Right renal pelvis (tissue), 4 donors: ENCODE measurements at places on chromosomes 7 and 10. TPM values are rescaled to one million over a fixed set of nuclear protein-coding genes. Genes with fewer than 3 reads are reported as not detected.

Gene PRSS37
- polyA plus RNA-seq, result 0.17 TPM

Gene EN2
- 0.07 TPM for polyA plus RNA-seq

GRCh38 chr10:61029411-61029810, 85.4 kb upstream of the RHOBTB1 start:
- DNase-seq, result no peak

GRCh38 chr7:131141443-131141967, 186.2 kb upstream of the MKLN1 start:
- DNase-seq, result no peak

Gene TMEM106B
- 117 TPM for polyA plus RNA-seq

Gene ABCC2
- 8.3 TPM for polyA plus RNA-seq

DNA sequence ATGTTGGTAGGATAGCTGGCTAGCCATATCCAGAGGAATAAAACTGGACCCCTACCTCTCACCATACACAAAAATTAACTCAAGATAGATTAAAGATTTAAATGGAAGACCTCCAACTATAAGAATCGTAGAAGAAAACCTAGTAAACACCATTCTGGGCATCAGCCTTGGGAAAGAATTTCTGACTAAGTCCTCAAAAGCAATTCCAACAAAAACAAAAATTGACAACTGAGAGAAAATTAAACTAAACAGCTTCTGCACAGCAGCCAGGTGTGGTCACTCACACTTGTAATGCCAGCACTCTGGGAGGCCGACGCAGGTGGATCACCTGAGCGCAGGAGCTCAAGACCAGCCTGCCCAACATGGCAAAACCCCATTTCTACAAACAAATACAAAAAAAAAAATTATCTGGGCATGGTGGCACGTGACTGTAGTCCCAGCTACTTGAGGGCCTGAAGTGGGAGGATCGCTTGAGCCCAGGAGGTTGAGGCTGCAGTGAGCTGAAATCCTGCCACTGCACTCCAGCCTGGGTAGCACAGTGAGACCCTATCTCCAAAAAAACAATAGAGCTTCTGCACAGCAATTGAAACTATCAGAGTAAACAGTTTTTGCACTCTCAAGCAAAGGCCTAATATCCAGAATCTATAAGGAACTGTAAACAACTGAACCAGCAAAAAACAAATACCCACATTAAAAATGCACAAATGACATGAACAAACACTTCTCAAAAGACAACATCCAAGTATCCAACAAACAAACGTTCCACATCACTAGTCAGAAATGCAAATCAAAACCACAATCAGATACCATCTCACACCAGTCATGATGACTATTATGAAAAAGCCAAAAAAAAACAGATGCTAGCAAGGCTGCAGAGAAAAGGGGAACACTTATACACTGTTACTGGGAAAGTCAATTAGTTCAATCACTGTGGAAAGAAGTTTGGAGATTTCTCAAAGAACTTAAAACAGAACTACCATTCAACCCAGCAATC, 4.8 kb downstream of the CRPPA start:
- no peak for DNase-seq

Gene CCDC3
- 11.4 TPM for polyA plus RNA-seq

Gene GAD2
- 1.4 TPM for polyA plus RNA-seq

- no peak for DNase-seq
These were observed 81.5 kb downstream of the CDH23 start for GRCh38 chr10:71478173-71478572.

DNA sequence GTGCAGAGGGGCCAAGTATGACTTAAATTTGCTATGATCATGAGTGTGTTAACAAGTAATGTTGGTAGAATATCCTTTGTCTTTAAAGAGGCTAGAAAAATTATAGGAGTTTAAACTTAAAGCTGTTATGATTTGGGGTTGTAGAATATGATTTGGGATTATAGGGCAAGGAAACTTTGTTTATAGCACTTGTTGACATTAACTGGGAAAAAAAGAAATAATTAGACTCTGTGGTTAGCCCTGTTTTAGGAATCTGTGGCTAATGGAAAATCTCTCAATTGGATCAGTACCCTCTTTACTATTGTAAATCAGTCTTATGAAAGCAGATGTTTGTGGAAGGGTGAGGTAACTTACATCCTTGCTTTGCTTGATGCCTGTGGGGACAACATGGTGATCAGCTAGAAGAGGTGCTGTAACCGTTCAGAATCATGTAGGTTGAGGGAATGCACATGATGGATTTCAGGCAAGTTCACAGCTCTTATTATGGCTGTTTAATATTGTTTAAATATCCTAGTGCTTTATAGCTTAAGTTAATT, 11.1 kb downstream of the ING3 start:
- no peak for DNase-seq

Gene LIPM
- not detected for polyA plus RNA-seq

Gene OSBPL3
- 18.6 TPM for polyA plus RNA-seq

GRCh38 chr7:129689995-129690581, 78.6 kb downstream of the NRF1 start:
- no peak for DNase-seq

GRCh38 chr10:112243713-112244112, 39.5 kb upstream of the TECTB start:
- DNase-seq, result no peak

DNA sequence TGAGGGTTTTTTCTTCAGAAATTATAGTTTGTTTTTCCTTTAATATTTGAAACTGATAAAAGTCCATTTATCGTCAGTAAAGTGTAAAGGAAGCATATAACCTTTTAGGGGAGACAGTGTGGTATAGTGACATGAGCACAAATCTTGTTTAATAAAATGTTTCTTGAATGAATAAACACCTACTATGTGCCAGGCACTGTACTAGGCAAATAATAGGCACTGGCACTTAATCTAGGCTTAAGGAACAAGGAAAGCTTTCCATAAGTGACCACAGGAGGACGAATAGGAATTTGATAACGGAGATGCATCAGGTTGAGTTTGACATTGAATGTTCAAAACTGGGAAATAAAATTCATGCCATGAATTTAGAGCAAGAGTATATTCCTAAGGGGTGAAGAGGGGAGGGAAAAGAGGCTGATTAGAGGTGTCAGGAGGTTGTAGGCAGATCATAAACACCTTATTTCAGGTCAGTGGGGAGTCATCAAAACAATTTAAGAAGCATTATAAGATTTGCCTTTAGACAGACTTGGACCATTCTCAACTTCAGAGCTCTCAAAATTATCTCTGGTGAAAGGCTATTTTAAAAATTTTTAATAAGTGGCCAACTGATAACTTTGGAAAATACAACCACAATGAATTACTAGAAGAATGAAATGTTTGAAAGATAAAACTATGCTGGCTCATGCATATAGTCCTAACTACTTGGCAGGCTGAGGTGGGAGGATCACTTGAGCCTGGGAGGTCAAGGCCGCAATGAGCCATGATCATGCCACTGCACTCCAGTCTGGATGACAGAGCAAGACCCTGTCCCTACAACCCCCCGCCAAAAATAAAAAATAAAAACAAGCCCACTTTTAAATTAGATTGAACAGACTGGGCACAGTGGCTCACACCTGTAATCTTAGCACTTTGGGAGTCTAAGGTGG, 22.4 kb downstream of the RALA start:
- no peak for DNase-seq

Gene KIAA1549
- 12.2 TPM for polyA plus RNA-seq

Gene ATAD1
- 54.4 TPM for polyA plus RNA-seq

DNA sequence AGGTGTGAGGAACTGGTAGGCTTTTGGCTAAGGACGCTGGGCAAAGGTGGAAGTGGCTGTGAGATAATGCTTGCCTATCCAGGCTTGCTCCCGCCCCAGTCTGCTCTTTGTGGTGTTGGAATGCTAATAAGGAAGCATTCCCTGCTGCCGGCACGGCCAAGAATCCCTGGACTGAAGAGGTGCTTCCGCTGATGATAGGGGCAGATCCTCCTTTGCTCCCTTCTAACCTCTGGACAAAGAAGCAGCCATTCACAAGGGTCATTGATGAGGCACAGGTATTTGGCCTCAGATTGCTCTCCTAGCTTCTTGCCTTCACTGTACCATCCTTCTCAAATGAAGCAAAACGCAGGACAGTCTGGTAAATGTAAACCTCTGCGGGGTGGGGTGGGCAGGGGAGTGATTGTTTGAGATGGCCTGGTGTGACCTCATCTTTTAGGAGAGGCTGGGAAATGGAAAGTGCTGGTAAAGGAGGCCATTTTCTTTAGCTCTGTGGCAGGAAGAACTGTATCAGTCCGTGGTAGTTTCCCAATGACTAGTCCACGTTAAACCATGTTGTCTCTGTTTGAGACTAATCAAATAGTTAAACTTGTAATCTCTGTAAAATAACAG, 1.7 kb downstream of the PGAM1 start:
- DNase-seq, result no peak

DNA sequence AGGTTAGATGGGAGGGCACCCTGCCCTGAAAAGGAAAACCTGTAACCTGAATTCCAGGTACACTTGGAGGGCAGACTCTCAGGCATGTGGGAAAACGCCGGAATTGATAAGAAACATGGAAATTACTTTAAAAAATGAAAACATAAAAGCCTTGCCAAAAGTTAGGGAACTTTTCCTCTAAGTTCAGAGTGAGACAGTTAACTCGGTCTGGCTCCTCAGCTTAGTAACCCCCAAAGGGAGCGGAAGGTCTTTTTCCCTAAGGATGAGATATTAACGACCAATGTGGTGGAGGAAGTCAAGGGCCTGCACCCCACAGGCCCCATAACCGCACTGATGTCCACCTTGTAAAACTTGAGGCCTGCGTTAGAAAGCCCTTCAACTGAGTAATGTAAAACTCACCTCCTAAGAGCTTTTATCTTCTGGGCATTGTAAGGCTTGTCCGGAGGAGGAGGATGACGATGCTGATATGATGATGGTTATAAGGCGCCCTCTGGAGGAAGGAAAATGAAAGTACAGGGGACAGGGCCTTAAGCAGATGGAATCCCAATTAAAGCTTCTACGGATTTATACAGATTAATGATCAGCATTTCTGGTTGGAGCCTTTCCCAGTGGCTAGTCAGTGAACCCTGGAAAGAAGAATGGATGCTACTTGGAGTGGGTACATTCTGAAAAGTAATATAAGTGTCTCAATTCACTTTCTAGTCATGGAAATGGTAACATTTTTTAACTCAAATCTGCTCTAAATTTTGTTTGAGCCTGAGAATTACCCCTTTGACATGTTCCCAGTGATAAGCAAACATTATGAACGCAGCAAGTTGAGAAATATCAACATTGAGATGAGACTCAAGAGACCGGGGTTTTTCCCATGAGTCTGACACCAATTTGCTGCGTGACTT, 694 bp downstream of the COL1A2 start:
- no peak for DNase-seq

- no peak for DNase-seq
These were observed 10.2 kb upstream of the AGR2 start for GRCh38 chr7:16815001-16815400.

GRCh38 chr7:55198634-55199392, 166.3 kb upstream of the LANCL2 start:
- DNase-seq, result no peak

Gene HYAL4
- 0.23 TPM for polyA plus RNA-seq

DNA sequence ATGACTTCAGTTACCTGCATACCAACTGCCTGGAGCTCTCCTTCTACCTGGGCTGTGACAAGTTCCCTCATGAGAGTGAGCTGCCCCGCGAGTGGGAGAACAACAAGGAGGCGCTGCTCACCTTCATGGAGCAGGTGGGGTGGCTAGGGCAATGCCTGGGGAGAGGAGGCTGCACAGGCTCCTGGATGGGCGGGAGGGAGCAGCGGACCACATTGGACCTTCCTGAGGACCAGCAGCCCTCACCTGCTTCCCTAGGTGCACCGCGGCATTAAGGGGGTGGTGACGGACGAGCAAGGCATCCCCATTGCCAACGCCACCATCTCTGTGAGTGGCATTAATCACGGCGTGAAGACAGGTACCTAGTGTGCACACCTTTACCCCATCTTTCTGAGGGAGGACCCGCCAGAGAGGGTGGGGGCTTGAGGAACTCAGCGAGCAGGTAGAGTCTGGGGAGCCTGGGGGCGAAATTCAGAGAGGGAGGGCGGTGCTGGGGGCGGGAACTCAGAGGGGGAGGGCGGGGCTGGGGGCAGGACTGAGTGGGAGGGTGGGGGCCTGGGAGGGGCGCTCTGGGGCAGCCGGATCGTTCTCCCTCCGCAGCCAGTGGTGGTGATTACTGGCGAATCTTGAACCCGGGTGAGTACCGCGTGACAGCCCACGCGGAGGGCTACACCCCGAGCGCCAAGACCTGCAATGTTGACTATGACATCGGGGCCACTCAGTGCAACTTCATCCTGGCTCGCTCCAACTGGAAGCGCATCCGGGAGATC, 9.0 kb downstream of the AEBP1 start:
- DNase-seq, result no peak
